ENCODE measurements at places on chromosomes 7 and 10.

DNA sequence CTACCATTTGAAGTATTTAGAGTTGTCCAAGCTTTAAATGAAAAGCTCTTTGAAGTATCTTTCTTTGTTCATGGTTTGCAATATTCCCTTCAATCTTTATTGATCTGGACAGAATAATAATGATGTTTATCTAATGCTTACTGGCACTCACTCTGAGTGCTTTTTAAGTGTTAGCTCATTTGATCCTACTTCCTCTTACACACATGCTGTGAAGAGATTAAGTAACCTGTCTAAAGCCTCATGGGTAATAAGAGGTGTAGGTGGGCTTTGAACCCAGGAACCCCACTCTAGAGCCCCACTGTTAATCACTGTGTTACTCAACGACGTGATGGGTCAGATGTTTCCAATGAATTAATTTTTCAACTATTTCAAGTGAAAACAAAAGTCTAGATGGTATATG lies 31.1 kb upstream of the ADD3 start:
- DNase-seq = no peak

GRCh38 chr10:11668847-11669610 lies 57.6 kb upstream of the USP6NL start:
- no peak for DNase-seq

DNA sequence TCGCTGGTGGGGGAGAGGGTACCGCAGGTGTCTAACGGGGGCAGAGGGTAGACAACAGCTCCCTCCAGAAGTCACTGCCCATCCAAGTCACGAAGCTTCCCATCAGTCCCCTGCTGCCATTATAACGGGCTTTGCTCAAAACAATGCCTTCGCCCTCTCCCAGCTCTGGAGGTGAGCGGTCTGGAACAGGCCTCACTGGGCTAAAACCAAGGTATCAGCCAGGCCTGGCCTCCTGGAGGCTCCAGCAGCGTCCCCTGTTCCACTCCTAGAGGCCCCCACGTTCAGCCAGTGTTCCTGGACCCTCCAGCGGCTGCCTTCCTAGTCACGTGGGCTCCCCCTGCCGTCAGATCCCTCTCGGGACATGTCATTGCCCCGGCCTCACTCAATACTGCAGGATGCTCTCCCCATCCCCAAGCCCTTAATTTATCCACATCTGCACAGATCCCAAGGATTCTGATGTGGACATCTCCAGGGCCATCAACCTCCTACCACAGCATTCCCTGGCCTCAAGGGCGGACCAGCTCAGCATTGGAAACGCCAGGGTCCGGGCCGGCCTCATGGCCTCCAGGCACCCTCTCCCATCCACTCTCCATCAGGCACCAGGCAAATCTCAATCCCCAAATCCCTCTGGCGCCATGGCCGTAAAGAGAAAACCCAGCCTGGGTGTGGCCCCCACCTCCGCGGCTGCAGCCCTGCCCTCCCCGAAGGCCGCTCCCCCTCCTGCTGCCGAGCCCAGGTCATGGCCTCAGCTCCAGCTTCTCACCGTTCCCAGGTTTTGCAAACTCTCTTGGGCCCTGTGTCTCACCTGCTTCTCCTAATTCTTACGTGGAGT lies 104.1 kb upstream of the FAM20C start:
- DNase-seq = no peak

GRCh38 chr10:133442191-133442966 lies 11.4 kb upstream of the SCART1 start:
- DNase-seq = no peak

DNA sequence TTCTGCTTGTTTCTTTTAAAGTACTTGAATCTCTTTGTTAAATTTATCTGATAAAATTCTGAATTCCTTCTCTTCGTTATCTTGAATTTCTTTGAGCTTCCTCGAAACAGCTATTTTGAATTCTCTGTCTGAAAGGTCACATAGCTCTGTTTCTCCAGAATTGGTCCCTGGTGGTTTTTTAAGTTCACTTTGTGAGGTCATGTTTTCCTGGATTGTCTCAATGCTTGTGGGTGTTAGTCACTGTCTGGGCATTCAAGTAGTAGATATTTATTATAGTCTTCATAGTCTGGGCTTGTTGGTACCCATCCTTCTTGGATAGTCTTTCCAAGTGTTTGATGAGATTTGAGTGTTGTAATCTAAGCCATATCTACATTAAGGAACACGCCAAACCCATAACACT lies 1060.6 kb downstream of the LRMDA start:
- DNase-seq = no peak

GRCh38 chr10:33478089-33478674 lies 143.7 kb upstream of the NRP1 start:
- DNase-seq = no peak

GRCh38 chr7:152513861-152514770 lies 78.3 kb upstream of the KMT2C start:
- no peak for DNase-seq

GRCh38 chr10:87612115-87612514 lies 47.6 kb upstream of the PAPSS2 start:
- DNase-seq = no peak

- DNase-seq = peak; percentile 89
Measured at GRCh38 chr10:96830511-96831199, 1.4 kb upstream of the LCOR start.

GRCh38 chr10:5588603-5589002 lies 63.8 kb downstream of the CALML3 start:
- no peak for DNase-seq

DNA sequence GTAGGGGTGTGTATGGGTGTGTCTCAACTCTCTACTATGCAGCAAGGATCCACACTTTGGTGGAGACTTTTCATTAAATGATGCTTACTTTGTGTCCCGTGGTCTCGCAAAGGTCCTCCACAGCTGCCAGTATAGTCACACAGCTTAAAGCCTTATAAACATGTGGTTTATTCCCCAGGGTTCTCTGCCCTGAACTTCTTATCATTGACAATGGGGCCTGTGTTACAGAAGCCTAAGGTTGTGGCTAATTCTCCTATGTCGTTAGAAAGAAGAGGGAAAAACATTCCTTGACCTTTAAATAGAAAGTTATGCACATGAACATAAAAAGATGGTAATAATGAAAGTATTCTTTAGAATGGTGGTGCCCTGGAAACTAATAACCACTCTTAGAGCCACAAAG lies 201.4 kb downstream of the INHBA start:
- no peak for DNase-seq

DNA sequence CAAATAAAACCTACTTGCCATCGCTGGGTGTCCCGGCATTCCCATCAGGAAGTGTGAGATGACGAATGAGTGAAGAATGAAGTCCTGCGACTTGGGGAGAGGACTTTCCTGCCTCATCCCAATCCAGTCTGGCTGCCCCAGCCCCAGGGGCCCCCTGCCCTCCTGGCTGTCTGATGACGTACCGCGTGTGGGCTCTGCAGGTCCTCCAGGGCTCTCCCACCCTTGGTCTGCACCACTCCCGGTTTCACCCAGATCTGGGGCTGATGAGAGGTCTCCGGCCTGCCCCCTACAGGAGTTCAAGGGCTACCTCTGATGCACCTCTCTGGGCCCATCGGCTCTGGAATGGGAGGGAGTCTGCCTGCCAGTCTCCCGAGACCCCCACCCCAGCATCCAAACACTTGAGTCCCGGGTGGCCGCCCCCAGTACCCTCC lies 9.8 kb downstream of the ATP6V1F start:
- no peak for DNase-seq

- DNase-seq = no peak
Measured at GRCh38 chr10:30894221-30894620, 137.4 kb downstream of the ZNF438 start.

- no peak for DNase-seq
Measured at GRCh38 chr7:45073031-45073785, 15.6 kb downstream of the NACAD start.

- no peak for DNase-seq
Measured at GRCh38 chr10:122733443-122733842, 33.8 kb upstream of the C10orf120 start.

GRCh38 chr7:96016735-96017134 lies 244.4 kb downstream of the DYNC1I1 start:
- no peak for DNase-seq
